Fibroblast of skin of left biceps (primary cell): ENCODE measurements at places on chromosomes 7 and 10.

DNA sequence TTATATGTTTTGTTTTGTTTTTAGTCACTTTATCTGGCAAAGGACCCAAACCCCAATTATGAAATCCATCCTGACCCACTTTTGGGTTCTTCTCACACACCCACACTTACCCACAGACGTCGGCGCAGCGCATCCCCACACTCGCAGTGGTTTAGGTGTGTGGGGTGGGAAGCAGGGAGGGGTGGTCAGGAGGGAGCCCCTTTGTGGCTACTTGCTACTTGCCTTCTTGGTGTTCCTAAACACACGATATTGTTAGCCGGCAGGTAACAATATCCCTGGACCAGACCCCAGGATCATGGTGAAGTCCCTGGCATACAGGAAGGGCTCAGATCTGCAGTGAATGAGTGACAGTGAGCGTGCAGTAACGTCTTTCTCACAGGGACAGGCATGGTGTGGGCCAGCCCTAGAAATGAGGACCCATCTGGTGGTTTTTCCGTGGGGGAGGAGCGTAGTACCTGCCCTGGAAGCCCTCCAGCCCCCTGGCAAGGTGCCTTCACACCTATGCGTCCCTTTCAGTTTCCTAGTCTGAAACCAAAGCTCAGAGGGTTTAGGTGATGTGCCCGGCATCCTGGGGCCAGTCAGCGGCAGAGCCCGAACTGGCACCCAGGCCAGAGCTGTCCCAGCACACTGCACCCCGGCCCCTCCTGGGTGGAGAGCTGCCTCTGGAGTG lies 4.4 kb downstream of the SPOCK2 start:
- no peak for DNase-seq

- DNase-seq: no peak
Observed at GRCh38 chr10:31757386-31757791, 171.2 kb downstream of the ARHGAP12 start.

GRCh38 chr10:43880160-43880559 lies 231.5 kb upstream of the ZNF32 start:
- no peak for DNase-seq

DNA sequence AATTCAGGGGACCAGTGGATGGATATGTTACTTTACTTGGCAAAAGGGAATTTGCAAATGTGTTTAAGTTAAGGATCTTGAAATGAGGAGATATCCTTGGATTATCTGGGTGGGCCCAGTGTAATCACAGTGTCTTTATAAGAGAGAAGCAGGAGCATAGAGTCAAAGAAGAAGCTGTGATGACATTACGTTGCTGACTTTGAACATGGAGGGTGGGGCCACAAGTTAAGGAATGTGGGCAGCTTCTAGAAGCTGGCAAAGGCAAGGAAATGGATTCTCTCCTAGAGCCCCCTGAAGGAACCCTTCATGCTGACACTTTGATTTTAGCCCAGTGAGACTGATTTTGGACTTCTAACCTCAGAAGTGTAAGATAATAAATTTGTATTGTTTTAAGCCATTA lies 21.8 kb upstream of the SLC26A3 start:
- DNase-seq: no peak

GRCh38 chr10:93671042-93671441 lies 31.4 kb downstream of the FRA10AC1 start:
- DNase-seq: no peak

GRCh38 chr7:148584154-148584827 lies 6.3 kb upstream of the C7orf33 start:
- DNase-seq: no peak

- no peak for DNase-seq
Observed at GRCh38 chr7:5282543-5283316, at the start of gene SLC29A4. TSS of gene SLC29A4 (plus strand) at chr7:5282943. CDS start at chr7:5287817, 4,874 bp downstream.

- DNase-seq: peak; percentile 31
Observed at GRCh38 chr7:137880432-137880831, 33.7 kb upstream of the DGKI start.

DNA sequence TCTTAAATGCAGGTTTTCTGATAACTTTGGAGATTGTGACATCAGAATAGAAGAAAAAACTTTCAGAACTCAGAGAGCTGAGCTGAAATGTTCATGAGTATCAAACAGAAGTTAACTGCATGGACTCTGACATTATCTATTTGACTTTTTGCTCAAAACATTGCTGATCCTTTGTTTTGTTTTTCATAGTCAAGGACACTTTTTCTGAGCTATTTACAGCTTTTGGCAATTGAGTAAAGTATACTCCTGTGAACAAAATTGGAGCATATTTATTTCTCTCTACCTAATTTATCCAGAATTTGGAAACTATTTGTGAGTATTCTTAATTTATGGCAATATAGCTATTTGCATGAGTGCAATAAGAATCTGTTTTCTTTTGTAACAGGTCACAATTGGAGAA lies 11.1 kb downstream of the KCP start:
- no peak for DNase-seq

DNA sequence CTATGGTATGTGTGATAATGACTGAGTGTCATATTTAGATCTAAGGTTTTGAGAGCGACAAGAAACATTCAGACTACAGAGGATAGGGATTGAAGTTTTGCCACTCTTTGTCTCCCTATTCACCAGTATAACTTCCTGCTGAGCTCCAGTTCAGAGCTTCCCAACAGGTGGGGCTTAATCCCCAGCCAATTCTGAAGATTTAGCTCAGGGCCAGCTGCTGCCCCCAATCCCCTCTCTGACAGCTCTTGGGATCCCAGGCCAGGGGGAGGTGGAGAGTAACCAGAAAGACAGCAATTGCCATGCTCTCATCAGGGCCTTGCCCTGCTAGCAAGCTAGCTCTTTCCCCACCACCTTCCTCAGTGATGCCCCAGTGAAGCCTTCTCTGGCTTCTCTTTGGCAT lies 57.8 kb downstream of the TRIL start:
- no peak for DNase-seq

DNA sequence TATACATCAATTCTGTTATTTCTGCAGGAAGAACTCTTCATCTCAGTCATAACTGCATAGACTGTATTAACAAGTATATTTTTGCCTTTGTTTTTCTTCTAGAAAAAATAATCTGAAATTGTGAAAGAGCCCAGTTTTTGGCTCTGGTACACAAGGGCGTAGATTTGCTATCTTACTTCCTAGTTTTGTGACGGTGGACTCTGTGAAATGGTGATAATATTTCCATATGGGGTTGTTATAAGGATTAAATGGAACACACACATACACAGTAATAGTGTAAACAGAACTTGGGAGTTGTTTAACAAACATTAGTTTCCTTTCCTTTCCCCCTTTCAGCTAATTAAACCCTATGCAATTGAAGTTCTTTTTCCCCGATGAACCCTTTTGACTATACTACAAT lies 108.7 kb downstream of the MKLN1 start:
- DNase-seq: no peak

GRCh38 chr10:123553810-123554430 lies 112.2 kb upstream of the GPR26 start:
- DNase-seq: no peak

GRCh38 chr7:120994512-120995410 lies 6.2 kb downstream of the CPED1 start:
- no peak for DNase-seq

- no peak for DNase-seq
Observed at GRCh38 chr10:3222068-3222467, 49.5 kb upstream of the PITRM1 start.

- DNase-seq: no peak
Observed at GRCh38 chr10:70333268-70333667, 49.2 kb downstream of the LRRC20 start.

DNA sequence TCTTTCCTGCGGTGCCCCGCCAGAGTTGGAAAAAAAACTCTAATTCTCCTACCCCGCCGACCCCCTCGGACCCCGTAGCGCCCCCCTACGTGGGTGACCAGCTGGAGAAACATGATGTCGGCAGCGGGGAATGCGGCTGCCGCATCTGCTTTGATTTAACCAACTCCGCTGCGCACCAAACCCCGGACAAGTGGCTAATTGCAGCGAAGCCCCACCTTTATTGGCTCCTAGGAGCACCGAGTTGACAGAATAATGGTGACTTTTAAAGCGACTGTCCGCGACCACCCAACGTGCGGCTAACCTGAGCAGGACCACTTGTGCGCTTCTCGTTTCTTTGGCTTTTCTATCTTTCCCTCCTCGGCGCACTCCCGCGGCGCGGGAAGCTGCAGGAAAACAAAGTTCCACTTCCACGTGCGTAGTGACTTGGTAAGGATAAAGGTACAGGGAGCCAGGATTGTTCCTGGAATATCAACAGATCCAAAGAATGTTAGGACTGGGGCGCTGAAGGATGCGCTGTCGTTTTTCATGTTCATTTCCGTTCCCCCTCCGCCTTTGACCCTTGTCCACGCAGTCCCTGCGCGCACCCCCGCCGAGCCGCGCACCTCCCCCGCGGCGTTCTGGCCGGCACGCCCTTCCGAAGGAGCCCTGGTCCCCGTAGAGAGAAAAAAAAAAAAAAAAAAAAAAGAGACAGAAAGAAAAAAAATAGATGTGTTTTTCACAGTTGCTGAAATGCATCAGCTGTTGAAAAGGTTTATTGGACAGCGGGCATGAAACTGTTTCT lies 1.4 kb downstream of the WNT16 start:
- DNase-seq: no peak

DNA sequence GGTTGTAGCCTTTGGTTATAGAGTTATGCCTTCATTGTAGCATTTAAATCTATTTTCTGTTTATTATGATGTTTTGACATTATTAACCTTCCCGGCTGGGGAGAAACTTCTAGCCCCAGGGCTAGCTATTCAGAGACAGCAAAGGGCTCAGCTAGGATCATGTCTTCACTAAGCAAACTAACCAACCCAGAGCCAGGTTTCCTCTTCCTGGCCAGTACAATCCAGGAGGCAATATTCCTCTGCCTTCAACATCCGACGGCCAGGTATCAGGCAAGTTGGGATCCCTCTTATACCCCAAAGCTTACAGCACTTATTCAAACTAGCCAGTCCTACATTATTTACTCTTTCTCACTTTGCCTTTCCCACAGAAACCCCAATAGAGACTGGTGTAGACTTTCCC lies 1060.7 kb upstream of the GHITM start:
- no peak for DNase-seq
